ENCODE measurements at places on chromosomes 11 and 22.

DNA sequence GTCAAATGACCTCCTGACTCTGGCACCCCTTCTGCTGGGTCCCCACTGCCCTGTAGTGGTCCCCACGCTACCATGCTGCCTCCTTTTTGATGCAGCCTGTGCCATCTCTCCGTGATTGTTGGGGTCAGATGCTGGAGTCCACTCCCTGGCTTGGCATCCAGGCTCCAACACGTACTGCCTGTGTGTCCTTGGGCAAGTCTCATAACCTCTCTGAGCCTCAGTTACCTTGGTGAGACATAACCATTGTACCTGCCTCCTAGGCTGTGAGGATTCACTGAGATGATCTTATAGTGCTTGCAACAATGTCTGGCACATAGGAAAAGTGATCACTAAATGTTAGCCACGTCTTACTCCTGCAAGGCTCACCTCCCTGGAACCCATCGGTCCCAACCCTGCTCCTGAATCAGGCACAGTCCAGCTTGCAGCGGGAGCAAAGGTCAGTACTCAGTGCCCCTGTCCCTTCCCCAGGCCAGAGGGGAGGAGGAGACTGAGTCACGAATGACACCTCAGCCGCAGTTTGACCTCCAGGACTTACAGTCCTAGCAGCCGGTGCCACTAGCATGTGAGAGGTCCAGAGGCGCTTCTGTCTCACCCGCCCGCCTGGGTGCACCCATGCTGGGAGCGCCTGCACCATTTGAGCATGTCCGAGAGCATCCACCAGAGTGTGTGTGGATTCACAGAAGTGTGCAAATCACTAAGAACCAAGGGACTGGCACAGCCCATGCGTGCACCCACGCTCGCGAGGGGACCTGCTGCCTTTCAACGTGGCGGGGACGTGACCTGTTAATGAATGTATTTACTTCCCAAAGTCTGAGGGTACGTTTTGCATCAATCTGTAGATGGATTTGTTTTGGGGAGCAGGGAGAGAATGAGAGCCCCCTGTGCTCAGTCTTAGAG is 3.0 kb upstream of the APOA4 start:
- DNase-seq: no peak

- DNase-seq: no peak
Observed at GRCh38 chr11:105719073-105719822, 109.4 kb downstream of the GRIA4 start.

GRCh38 chr22:42171946-42172719 is 41.5 kb upstream of the CYP2D6 start:
- no peak for DNase-seq

GRCh38 chr11:80810695-80811094 is 1369.9 kb upstream of the TENM4 start:
- no peak for DNase-seq

- no peak for DNase-seq
Observed at GRCh38 chr11:64256300-64256699, 5.0 kb downstream of the PLCB3 start.

- no peak for DNase-seq
Observed at GRCh38 chr11:10716122-10716521, 22.6 kb upstream of the IRAG1 start.

All from stimulated activated CD4-positive, alpha-beta T cell treated with anti-CD3 and anti-CD28 coated beads, Interleukin-15, amount 100 ng/mL, for 48 hours (primary cell).